Activated naive CD8-positive, alpha-beta T cell treated with anti-CD3 and anti-CD28 coated beads, Interleukin-2, amount 10 ng/mL, durations not matched to agents 7 days and 5 days (primary cell): ENCODE measurements at places on chromosomes 11 and 22. TPM values are rescaled to one million over a fixed set of nuclear protein-coding genes. Genes with fewer than 3 reads are reported as not detected.

EFEMP2 gene
- total RNA-seq, result 20.0 TPM

ELFN2 gene
- total RNA-seq, result 0.26 TPM

PGM2L1 gene
- total RNA-seq, result 8.6 TPM

FXYD2 gene
- total RNA-seq, result 28.0 TPM

CWC15 gene
- 83.0 TPM for total RNA-seq

OR8H3 gene
- not detected for total RNA-seq

SCGB1C1 gene
- not detected for total RNA-seq

KCNE3 gene
- total RNA-seq, result 0.19 TPM
